ENCODE measurements at places on chromosomes 6 and 20. TPM values are rescaled to one million over a fixed set of nuclear protein-coding genes. Genes with fewer than 3 reads are reported as not detected.
A peak's percentile ranks its signal among the peaks of the same experiment; 100 is the strongest.

B3GALT4 gene
- 5.5 TPM for total RNA-seq

MUCL3 gene
- total RNA-seq = 0.16 TPM

DNA sequence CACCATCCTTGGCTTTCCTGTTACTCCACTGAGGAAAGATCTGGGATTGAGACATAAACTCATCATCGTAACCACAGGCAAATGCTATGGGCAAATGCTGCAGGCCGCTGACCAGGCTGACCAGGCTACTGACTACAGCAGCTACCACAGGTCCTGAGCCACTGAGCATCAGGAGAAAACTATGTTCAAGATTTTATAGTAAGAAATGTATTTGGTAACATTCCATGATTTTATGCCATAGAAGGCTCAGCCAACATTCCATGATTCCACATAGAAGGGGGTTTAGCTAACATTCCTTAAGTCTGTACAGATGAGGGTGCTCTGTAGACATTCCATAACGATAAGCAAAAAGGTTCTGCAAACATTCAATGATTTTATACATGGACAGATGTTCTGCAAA, 16.1 kb upstream of the B4GALT5 start:
- DNase-seq = no peak

DNA sequence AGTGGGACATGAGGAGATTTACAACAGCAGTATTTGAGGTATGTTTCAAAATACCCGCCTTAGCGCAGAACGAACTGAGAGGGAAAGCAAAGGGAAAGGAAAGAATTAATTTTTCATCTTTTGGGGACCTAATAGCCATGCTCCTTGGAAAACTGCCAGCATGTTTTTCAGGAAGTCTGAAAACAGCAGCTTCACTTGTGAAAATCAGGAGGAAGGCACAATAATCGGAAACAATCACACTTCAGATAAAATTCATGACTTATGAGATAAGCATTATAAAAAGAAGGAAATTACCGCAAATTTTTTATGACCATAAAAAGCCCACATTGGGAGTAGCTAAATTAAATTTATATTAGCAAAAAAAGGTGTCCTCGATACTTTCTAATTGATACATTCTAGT, 541.1 kb downstream of the HAO1 start:
- DNase-seq = no peak

- no peak for DNase-seq
Observed at GRCh38 chr6:63773200-63773599, 137.6 kb downstream of the PHF3 start.

GRCh38 chr20:13552061-13552460, 86.7 kb downstream of the TASP1 start:
- DNase-seq = no peak

DNA sequence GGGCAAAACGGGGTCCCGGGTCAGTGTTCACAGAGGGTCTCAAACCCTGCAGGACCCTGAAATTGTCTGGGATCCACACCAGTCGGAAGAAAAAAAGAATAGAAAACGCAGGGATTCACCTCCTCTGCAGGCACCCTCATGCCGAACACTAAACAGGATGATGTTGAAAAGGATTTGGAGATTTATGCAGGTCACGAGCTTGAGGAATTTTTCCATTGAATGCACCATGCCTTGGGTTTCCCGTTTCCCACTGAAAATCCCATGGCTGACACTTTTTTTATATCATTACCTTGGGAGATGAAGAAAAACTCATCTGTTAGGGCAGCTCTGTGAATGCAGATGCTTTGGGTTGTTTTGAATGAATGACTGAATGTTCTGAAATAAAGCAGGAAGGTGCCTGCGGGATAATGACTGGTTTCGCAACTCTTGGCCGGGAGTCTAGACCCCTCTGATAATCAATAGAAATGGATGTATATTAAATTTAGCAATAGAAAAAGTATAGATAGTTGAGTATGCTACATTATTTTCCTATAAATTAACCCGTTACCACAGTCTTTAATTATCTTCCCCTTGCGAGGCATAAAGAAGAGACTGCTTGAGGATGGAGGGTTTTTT, 147.5 kb upstream of the AFDN start:
- no peak for DNase-seq

- DNase-seq = peak; percentile 58
Observed at GRCh38 chr6:148874698-148875293, 128.0 kb downstream of the UST start.

DNA sequence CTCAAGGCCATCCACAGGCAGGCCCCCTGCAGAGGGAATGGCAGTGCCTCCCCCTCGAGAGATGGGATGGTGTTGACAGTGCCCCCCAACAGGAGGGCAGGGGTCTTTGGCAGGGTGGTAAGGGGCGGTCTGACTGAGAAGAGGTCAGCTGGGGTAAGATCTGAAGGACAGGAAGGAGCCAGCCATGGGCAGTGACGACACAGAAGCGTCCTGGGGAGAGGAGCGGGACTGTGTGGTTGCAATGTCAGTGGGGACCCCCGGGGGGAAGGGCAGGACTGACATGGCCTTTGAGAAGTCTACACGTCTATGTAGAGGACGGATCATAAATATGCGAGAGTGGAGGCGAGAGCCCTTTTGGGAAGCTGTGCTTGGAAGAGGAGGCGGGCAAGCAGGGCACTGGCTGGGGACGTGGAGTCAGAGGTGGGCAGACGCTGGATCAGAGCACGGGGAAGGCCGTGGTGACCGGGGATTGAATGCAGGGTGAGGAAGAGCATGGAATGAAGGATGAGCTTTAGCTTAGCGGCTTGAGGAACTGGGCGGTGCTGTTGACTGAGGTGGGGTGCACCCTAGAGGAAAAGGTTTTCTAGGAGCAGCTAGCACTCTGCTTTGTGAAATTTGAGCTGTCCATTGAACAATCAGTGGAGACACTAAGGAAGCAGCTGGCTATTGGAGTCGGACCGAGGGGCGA, 82.5 kb upstream of the AGPAT4 start:
- no peak for DNase-seq

DNA sequence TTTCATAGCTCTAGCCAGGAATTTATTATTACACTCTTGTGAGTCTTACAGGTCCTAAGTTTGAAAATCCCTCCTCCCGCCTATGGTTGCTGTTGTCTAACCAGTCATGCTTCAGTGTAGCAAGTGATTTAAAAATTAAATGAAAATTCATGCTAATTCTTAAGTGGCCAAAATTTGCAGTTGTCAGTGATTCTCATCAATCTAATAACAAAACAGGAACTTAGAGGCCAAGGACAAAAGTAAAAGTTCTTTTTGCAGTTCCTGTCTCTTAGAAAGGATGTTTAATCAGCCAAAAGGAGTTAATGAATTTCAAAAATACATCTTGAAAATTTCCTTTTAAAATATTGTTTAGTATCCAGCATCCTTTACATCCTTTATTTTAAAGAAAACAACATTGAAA, 36.3 kb downstream of the VTA1 start:
- no peak for DNase-seq

DNA sequence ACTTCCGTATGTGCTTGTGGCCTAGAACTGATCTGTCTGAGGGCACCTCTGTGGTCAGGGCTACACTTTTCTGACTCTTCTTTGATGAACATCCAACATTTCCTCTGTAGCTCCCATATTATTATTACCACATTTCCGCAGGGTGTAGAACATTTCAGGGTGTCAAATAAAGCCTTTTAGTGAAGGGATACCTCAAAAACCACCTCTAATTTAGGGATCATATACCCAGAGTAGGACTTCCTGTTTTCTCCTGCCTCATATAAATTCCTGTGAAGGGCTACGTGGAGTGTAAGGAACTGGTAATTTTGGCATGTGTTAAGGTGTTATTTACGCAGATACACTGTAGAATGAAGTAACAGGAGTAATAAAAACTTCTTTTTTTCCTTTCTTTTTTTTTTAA, 5.5 kb upstream of the MUC22 start:
- peak; percentile 4 for DNase-seq

DNA sequence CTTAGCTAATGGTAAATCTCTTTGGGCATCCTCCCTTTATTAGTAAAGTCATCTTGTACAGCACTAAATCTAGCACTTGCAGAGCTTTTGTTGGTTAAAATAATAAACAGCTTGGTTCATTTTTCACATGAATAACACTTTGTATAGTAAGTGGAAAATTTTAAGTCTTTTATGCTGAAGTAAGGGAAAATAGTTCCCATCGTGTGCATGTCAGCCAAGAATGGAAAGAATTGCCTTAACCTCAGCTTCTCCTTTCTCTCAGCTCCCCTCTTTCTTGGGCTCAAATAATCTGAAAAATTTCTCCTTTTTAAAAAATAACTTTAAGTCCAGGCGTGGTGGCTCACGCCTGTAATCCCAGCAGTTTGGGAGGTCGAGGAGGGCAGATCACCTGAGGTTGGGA, 16.6 kb downstream of the SNRPC start:
- DNase-seq = no peak

GRCh38 chr6:137661601-137662000, 167.4 kb upstream of the OLIG3 start:
- peak; percentile 70 for DNase-seq
